ENCODE measurements at places on chromosomes 5 and 9.

DNA sequence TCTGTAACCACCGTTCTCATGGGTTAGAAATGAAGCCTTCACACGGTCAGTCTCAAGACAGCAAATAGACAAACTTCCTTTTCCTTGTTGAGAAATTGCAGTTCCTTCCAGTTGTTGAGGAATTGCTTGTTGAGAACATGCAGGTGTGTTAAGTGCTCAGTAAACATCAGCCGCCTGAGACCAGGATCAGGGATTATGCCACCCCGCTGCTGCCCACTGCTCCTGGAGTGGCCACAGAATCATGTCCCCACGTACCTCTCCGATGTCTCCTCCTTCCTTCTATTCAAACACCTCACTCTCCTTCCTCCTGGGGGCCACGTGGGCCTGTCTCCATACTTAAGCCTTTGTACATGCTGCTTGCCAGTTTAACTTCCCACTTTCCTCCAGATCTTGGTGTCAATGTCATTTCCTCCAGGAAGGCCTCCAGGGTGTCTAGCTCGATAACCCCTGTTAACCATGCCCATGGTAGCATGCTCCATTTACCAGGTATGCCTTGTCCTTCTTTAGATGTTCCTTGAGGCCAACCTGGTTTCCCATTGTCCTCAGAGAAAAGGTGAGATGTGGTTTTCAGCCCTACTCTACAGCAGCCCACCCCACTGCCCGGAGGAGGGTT is 33.8 kb upstream of the RPL26L1 start:
- DNase-seq = no peak

DNA sequence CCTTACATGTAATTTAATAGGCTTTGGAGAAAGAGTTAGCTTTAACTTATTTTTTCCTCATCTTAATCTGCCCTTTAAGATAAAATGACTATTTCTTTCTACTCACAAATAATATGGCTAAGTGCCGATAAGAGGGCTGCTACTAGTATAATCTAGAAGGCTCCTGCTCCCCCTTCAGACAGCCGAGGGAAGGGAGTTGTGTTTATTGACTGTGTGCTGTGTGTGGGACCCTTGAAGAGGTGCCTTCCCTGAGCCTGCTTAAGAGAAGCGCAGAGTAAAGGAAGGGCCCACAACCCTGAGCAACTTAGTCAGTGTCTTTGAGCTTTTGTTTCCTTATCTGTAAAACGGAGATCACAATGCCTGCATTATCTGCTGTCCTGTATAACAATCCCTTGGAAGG is 28.1 kb upstream of the CKMT2 start:
- no peak for DNase-seq

- no peak for DNase-seq
Measured at GRCh38 chr9:132986640-132987620, 8.4 kb downstream of the GFI1B start.

DNA sequence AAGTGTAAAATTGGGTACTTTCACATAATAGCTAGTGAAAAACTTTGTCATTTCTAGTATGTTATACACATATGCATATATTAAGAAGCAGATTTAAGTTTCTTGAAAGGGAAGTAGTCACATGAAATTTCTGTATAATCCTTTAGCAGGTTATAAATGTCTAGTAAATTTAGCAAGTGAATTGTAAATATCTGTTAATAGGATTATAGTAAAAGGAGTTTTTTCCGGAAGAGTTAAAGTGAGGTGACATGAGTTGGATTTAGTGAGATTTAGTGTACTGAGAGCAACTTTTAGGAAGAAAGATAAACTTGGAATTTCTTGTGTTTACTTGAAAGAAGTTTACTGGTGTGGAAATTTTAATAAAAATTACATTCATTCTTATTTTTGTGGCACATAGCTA is 38.4 kb downstream of the SPIN1 start:
- DNase-seq = no peak

GRCh38 chr9:131237931-131238401 is 38.3 kb downstream of the FAM78A start:
- peak; percentile 74 for DNase-seq

DNA sequence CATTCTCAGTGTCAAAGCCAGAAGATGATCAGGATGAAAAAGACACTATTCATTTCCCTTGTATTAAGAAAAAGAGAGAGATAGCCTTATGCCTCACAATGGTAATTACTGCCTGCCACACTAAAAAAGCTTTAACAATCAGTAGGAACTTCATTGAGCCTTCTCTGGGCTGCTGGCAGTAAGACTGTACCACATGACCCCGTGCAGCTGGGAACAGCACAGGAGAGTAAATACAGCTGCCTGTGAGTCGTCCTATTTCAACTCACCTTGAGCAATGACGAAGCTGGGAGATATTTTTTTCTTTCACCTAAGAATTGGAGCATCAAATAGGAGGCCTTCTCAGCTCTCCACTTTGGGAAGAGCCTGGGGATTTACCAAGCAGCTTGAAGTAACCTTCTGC is 316.3 kb downstream of the GABRB2 start:
- DNase-seq = no peak

- DNase-seq = no peak
Measured at GRCh38 chr5:158943569-158943968, 156.1 kb downstream of the EBF1 start.

DNA sequence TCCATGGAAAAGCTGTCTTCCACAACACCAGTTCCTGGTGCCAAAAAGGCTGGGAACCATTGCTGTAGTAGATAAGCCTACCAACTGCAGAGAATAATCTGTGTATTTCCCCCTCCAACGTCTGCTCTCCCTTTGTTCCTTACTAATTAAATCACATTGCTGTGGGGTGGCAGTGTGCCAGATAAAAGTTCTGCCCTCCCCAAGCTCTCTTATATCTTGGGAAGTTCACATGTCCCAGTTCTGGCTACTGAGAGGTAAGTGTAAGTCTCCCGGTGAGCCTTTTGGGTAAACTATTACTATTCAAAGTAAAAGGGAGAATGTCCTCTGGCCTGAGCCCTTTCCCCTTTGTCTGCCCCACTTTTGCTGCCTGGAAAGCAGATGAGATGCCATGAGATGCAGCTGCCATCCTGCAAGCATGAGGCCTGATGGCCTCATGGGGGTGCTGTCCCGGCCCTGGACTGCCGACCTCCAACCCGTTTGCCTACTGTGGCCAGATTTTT is 14.7 kb downstream of the ENC1 start:
- no peak for DNase-seq

DNA sequence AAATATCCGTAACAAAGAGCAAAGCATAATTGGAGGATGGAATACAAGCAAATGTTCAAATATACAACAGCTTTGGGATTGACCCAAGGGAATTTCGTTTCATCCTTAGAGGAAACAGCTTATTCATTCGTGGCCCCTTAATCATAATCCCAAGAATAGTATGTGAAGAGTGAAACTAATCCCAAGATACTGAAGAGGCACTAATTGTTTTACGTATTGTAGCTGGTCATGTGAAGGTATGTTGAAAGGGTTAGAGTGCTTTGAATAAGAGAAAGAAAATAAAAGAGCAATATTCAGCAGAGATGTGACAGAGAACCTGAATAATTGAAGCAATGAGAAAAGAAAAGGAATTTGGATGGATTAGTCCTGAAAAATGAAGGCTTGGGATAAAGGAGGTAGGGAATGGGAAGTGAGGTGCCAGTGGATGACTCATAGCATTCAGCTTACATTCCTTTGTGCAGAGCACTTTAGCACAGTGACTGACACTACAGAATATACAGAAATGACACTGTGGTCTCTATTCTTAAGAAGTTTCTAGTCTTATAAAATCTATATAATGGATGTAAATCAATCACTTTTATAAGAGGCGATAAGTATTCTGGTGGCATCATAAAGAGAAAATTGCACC is 221.9 kb downstream of the TLR4 start:
- no peak for DNase-seq

DNA sequence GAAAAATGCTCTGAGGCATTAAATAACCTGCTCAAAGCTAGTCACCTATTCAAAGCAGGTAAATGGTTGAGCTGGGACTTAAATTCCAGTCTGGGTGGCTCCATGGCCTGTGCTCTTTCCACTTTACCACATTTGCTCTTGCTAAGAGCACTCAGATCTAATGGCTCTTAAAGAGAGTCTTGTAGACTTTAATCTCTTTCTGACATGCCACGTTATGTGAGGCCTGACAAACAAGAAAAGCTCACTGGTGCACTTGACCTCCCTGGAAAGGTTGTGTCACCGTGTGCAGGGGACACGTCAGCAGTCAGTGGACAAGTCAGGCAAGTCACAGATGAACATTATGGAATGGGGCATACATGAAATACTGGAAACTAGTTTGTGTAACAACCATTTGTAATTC is 129.9 kb upstream of the RPS23 start:
- DNase-seq = no peak

GRCh38 chr5:168800701-168801100 is 221.5 kb upstream of the PANK3 start:
- DNase-seq = no peak

GRCh38 chr5:39019254-39019653 is 54.9 kb downstream of the RICTOR start:
- DNase-seq = no peak

DNA sequence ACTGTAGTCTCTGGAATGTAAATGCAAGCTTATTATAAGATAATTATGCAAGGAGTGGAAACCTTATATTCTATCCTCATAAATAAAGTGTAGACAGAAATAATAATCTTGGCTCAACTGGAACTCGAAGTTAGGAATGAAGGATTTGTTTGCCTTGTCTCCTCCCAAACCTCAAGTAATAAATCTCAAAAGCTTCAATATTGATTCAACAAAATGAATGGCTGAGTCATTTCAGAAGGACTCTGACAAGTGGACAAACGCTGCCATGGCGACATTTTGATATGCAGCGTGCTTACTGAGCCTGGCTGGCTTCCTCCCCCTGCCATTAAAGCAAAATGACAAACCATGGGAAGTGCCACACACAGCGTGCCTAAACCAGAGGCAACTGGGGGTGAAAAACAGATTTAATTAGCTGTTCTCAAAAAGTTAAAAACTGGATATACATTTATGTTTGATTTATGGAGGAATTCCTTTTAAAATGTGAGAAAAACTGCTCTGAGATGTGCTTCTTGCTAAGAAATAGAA is 10.5 kb upstream of the ADGRV1 start:
- no peak for DNase-seq

DNA sequence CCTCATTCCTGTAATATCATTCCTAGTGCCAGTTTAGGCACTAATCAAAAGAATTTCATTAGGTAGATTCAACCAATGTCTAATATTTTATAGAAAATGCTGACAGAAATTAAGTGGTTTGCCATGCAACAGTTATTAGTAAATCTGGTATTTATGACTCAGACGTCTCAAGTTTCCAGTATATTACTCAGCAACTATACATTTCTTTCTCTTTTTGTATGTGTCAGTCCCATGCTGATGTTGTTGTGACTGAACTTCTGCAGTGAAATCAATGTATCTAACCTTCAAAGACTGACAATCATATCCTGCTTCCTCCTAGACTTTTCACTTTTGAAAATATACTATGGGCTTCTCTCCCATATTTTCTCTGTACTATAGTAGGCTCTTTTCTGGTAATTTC is 822.5 kb downstream of the NR2F1-AS1 start:
- DNase-seq = no peak

DNA sequence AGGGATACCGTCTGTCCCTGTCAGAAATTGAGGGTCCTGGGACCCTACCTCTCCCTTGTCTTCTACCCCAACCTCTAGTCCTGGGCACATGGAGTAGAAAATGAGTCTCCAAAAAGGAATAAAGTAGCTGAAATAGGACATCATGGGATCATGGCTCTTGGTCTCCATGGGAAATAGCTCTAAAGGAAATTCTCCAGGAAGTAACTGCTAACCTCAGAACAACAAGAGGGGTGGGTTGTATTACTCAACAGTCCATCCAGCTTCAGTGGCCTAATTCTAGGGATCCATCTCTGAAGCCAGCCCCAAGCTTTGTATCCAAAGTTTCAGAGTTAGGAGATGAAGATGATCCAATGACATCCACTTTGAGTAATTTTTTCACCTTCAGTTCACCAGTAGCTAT is 11.0 kb upstream of the RUSC2 start:
- DNase-seq = no peak

GRCh38 chr5:139369181-139369580 is 13.9 kb downstream of the SLC23A1 start:
- no peak for DNase-seq

DNA sequence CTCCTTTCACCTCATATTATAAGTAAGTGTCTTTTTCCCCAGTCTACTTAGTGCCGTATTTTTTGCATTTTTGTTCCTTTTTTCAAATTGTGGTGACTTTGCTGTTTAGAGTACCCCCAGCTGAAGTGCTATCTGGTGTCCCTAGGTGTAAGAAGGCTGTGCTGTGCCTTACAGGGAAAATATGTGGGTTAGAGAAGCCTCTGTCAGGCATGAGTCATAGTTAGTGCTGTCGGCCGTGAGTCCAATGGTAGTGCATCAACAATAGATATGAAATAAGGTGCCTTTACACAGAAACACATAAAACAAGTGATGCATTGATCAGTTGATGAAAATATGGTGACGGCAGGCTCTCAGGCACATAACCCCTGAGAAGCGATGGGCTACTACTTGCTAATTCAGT is 20.1 kb downstream of the SYK start:
- DNase-seq = no peak

GRCh38 chr9:129835860-129836223 is 584 bp downstream of the USP20 start:
- DNase-seq = no peak

DNA sequence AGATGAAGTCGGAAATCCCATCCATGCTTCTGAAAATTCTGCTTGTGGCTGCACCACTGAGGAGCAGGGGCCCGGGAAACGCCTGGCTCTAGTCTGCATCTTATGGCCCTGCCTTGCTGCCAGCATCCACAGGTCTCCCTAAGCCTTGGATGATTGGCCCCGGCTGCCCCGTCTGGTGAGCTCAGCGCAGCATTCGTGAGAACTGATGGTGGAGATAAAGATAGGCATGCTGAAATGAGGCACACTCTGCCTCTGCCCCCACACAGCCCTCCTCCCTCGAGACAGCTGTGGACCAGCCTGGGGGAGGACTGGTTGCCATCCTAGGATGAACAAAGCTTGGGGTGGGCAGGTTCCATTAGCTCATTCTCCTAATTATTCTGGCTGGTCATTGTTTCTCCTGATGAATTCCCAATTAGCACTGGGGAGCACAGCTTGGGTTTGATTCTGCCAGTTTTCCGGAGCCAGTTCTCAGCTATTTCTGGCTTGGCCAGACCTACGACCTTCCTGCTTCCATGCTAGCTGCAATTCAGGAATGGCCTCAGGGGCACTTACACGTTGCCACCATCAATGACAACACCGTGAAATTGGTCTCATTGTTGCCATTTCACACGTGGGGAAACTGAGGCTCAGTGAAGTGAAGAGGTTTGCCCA is 62.8 kb upstream of the CPEB4 start:
- DNase-seq = no peak
